Activated naive CD4-positive, alpha-beta T cell (primary cell): ENCODE measurements at places on chromosomes 4 and X.

DNA sequence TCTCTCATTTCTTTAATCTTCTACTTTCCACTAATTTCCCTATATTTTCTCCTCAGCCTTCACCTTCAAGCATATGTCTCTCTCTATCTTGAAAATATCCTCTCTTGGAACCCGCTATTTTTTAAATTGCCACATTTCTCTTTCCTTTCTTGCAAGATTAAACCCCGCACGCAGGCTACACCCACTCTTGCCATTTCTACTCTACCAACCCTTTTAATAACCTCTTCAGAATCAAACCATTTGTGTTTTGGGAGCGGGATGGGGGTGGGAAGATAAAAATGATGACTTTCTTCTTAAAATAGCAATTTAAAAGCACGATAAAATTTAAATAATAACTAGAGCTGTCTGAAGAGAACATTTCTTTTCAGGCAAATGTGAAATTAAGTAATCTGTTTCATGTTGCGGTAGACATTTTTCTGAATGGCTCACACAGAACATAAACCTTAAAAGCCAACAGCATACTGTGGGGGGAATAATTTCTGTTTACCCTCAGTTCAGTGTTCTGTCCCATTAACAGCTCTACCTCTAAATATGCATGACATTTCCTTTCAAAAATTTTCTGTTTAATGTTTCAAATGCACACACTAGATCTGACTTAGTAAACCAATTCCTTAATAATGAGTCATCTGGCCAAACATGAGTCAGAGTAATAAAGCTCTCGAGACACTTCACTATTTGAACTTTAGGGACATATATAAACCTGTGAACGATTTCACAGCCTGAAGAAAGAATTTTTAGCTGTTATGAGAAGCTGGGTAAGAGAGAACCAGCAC lies 20.5 kb downstream of the ARSJ start:
- DNase-seq = no peak

GRCh38 chr4:153146031-153146430 lies 58.2 kb upstream of the TRIM2 start:
- DNase-seq = no peak

- no peak for DNase-seq
Measured at GRCh38 chrX:41952102-41952501, 28.7 kb upstream of the CASK start.

DNA sequence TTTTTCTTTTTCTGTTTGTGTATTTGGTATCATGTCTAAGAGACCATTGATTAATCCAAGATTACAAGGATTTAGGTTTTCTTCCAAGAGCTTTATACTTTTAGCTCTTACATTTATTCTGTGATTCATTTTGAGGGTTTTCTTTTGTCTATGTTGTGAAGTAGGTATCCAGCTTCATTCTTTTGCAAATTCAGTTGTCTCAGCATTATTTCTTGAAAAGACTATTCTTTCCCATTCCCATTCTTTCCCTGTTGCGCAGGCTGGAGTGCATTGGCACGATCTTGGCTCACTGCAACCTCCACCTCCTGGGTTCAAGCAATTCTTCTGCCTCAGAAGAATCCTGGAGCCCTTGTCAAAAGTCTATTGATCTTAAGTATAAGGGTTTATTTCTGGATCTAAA lies 164.9 kb downstream of the NAA11 start:
- no peak for DNase-seq

- no peak for DNase-seq
Measured at GRCh38 chr4:60657807-60658206, 542.3 kb upstream of the ADGRL3 start.

- DNase-seq = no peak
Measured at GRCh38 chrX:7574325-7574724, 268.6 kb upstream of the VCX start.

DNA sequence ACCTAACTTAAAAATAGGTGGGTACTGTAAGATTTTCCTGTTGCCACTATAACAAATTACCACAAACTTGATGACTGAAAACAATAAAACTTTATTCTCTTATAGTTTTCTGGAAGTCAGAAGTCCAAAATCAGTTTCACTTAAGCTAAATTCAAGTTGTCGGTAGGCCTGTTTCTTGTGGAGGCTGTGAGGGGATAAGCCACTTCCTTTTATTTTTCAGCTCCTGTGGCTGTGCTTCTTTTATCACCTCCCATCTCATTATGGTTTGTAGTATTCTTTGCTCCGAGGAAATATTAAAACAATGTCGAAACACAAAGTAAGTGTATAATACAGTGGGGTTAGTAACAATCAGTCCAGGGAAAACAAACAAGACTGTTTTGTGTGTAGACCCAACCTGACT lies 610.5 kb upstream of the TECRL start:
- DNase-seq = no peak

- DNase-seq = no peak
Measured at GRCh38 chr4:65799513-65799912, 129.2 kb upstream of the EPHA5 start.

- DNase-seq = no peak
Measured at GRCh38 chrX:46178763-46179162, 366.5 kb downstream of the ZNF674 start.

DNA sequence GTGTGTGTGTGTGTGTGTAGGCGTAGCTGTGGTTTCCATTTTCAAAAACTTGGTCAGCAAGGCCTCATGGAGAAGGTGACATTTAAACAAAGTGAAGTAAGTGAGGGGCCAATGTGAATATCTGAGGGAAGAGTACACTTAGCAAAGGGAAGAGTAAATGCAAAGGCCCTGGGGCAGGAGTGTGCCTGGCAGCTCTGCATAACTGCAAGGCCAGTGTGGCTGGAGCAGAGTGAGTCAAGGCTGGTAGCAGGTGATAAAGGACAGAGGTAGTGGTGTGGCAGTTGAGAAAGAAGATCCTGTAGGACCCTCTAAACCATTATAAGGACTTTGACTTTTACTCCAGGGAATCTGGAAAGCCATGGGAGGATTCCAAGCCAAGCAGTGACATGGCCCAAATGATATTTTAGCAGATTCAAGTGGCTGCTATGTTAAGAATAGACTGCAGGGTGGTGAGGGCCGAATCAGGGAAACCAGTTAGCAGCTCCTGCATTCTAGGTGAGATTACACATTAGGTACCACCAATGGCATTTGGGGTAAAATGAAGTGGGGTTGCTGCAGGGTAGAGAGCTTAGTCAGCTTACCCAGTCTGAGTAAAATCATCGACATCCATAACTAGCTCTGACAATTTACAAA lies 5.9 kb upstream of the TBC1D1 start:
- no peak for DNase-seq

- no peak for DNase-seq
Measured at GRCh38 chr4:112357897-112358296, 60.7 kb downstream of the ALPK1 start.

- no peak for DNase-seq
Measured at GRCh38 chr4:159607809-159608208, 504.9 kb downstream of the RAPGEF2 start.

GRCh38 chrX:5051831-5052491 lies 1176.7 kb downstream of the NLGN4X start:
- no peak for DNase-seq

- DNase-seq = no peak
Measured at GRCh38 chr4:188466001-188466400, 326.8 kb downstream of the TRIML1 start.

- DNase-seq = no peak
Measured at GRCh38 chrX:152918707-152919106, 20.8 kb downstream of the ZNF185 start.

DNA sequence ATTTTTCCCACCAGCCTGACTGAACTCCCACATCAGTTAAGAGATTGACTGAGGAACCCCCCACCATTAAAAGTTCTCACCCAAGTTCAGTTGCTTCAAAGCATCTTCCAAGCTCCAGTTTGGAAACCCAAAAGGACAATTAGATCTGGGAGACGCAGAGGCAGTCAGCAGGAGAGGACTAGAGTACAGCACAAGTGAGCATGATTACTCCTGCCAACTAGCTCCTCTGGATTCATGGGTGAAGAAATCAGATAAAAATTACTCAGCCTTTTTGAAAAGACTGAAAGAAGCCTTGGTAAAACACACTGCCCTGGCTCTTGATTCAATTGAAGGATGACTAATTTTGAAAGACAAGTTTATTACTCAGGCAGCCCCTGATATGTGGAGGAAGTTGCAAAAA lies 297.5 kb downstream of the ADAM29 start:
- DNase-seq = no peak

GRCh38 chr4:3235581-3235980 lies 13.4 kb upstream of the MSANTD1 start:
- DNase-seq = no peak

- DNase-seq = no peak
Measured at GRCh38 chr4:61556277-61556676, 356.2 kb downstream of the ADGRL3 start.

DNA sequence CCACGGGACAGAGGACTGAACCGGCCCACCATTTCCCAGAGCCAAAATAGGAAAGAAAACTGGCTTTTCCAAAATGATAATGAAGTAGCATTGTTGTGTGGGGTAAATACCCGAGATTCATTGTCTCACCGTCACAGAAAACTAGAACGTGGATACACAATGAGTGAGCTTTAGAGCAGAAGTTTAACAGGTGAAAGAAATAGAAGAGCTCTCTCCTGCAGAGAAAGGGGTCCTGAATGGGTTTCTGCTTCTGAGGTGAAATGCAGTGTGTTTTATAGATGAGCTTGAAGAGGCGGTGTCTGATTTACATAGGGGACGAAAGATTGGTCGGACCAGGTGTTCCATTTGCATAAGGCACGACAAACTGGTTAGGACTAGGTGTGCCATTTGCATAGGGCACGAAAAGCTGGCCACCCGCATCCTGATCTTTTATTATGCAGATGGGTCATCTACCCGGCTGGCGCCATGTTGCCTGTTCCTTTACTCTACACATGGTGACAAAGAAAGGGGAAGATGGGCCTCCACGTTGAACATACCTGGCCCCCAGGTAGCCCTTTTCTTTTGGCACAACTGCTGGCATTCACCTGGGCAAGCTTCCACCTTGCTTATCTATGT lies 118.1 kb downstream of the ATXN3L start:
- DNase-seq = no peak

GRCh38 chr4:101075536-101075935 lies 271.8 kb downstream of the PPP3CA start:
- DNase-seq = no peak

DNA sequence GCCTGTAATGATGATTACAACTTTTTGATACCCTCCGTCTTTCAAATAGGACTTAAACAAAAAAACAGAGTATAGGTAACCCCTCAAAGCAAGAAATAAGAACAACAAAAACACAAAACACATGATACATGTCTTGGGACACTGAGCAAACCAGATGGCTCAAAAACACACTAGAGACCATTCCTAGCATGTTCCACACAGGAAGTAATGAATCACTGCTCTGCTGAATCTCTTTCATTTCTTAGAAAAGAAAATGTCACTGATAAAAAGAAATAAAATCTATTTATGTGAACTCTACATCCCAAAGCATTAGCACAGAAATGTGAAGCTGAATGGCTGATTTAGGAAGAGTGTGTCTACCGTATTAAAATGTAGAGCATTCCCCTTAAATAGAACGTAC lies 134.5 kb upstream of the IL15 start:
- no peak for DNase-seq

- no peak for DNase-seq
Measured at GRCh38 chrX:64394059-64394873, 986 bp downstream of the MTMR8 start.

- no peak for DNase-seq
Measured at GRCh38 chr4:24798036-24798610, 2.8 kb downstream of the SOD3 start.

GRCh38 chr4:38155589-38156294 lies 195.5 kb downstream of the PTTG2 start:
- no peak for DNase-seq

DNA sequence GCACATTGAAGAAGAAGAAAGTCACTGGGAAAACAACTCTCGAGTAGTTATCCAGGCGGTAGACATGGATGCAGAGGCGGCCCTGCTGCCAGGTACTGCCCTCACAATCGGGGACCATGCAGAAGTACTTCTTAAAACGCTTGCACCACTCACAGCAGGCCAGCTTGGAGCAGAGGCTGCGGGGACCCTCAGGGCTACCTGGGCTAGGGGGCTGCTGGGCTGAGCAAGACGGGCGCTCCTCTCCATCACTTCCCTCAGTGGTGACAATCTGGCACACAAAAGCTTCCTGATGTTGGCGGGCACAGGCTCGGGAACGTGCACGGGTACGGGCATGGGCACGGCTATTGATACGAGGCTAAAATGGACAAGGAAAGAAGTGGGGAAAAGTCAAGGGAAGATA lies 19.7 kb downstream of the GABRE start:
- DNase-seq = no peak

- DNase-seq = no peak
Measured at GRCh38 chr4:169412046-169412445, 141.3 kb upstream of the SH3RF1 start.

GRCh38 chr4:137125011-137125410 lies 407.3 kb downstream of the PCDH18 start:
- DNase-seq = no peak

GRCh38 chr4:182212211-182212761 lies 30.9 kb upstream of the TENM3 start:
- no peak for DNase-seq

GRCh38 chr4:184510401-184510800 lies 36.1 kb upstream of the IRF2 start:
- DNase-seq = no peak

DNA sequence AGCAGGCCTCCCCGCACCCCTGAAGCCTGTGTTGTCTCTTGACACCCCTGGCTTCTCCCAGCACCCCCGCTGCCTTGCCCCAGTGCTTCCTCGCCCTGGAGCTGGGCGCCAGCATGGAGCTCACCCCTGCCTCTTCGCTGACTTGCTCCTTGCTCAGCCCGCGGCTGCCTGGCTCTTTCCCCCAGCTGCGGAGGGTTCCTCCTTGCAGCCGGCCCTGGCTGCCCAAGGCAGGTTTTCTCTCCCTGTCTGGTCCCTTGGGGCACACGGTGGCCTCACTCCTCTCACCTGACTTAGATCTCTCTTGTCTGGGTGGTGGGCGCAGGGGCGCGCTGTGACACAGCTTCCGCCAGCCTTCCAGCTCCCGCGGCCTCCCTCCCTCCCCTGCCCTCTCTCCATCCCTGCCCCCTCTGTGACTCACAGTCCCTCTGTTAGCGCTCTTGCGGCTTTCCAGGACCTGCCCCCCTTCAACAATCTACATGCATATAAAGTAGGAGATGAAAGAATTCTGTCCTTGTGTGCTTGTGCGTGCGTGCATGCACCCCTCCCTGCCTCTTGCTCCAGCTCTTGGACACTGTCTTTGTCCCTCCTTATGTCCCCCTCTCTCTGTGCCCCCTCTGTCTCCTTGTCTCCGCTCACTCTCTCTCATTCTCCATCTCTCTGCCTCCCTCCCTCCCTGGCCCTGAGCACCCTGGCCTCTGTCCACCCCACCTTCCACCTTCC lies 2.2 kb downstream of the PLXNB3 start:
- DNase-seq = no peak

GRCh38 chrX:26083093-26083492 lies 55.0 kb upstream of the MAGEB18 start:
- no peak for DNase-seq

GRCh38 chr4:2871911-2872310 lies 28.3 kb downstream of the ADD1 start:
- DNase-seq = no peak

DNA sequence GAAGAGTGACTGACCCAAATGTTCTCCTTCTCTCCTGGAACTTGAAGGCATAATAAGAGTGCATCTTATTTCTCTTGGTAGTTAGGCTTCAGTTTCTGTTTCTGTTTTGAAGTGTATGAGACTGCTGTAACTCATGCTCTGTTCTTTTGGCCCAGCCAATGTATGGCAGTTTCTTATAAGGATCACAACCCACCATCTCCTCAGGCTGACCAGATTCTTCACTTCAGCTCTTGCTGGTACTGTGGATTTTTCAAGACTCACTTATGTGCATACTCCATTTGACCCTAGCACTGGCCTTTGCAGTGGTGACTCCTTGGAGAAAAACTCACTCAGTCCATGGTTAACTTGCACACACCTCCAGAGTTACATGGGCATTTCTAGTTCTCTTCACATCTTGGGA lies 9.6 kb upstream of the YTHDC1 start:
- DNase-seq = no peak
